Stimulated activated naive CD8-positive, alpha-beta T cell treated with anti-CD3 and anti-CD28 coated beads, Interleukin-15, amount 100 ng/mL, for 72 hours (primary cell): ENCODE measurements at places on chromosomes 11 and 22.
A peak's percentile ranks its signal among the peaks of the same experiment; 100 is the strongest.

DNA sequence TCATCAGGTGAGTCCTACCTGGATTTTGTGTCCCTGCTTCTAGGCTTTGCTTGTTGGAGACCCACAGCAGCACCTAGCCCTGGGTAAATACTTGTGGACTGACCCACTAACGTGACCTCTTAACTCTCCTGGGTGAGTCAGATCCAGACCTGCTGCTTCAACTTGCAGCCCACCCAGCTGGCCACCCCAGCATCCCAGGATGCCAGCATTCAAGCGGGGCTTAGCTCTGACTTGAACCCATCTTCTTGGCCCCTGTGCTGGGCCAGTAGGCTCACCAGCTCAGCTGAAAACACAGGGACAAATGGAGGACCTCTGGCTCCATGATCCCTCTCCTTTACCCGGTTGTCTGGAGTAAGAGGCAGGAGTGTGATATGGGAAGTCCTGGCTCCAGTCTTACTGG, 33.5 kb downstream of the PARVG start:
- no peak for DNase-seq

DNA sequence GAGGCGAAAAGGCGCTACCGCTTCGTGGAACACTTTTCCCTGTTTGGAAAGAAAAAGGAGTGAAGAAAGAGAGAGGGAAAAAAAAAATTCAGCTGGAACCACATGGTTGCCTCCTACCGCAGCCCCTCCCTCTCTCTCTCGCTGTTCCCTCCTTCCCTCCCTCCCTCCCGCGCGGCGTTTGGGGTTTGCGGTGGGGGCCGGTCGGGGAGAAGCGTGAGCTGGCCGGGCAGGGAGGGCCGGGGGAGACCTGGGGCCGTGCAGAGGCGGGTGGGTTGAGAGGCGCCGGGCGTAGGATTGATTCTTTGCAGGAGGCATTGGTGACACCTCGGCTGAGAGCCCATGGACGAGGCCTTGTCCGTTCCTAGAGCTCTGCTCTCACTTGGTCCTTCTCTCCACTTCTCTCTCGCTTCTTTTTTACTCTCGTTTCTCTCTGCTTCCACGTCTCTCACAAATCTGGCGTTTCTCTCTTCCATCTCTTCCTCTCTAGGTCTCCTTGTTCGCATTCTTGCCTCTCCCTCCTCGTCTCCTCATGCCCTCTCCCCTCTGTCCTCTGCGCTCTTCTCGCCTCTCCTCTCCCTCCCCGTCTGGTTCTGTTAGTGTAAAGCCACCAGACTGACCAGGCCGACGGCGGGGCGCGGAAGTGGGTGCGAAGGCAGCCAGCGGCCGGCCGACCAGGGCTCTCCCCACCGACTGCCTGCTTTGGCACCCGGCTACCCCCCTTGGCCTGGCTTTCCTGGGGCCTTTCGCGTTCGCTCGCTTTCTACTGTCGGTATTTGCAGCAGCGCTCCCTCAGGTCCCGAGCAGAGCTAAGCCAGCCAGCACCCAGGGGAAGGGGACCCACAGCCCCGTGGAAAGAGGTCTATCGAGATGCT, at the start of gene CLMP:
CLMP (minus strand) TSS at position 61 of the 872 bp plus-strand sequence. CDS start 308 bp downstream, outside the sequence.
- DNase-seq, result peak; percentile 15

- DNase-seq, result no peak
Observed at GRCh38 chr11:61120099-61120705, 17.9 kb downstream of the CD5 start.

GRCh38 chr11:69129647-69130046, 26.1 kb upstream of the SMIM38 start:
- no peak for DNase-seq

DNA sequence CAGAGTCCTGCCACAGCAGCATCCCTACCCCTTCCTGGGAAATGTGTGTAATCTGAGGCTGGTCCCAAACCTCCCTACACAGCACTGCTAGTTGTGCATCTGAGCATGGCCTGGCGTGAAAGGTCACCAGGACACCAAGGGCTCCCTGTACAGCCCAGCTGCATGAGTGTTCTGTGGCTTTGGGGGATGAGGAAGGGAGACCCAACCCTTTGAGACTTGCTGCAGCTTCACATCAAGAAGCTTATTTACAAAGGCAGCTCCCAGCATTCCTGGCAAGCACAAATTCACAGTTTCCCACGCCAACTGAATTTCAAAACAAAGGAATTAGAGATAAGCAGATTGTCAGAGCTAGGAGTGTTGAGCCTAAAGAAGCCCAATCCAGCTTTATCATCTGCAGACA, 32.2 kb downstream of the CSNK2A3 start:
- no peak for DNase-seq

- no peak for DNase-seq
Observed at GRCh38 chr11:30521297-30522071, 64.7 kb downstream of the MPPED2 start.

DNA sequence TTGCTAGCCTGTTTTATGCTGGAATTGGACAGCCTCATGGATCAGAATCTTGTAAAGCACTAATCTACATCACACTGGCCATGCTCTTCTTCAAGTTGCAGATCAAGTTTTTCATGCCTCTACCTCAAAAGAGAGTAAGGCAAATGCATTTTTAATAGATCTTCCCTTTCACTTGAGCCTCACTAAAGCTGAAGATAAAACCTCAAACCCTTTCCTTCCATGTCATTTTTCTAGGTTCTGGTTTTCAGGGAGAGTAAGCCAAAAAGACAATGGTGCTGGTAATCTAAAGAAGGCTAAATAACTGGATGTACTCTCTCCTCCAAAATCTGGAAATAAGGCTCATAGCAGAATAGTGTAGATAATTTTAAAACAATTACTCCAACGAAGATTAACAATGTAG, 28.3 kb downstream of the POU2AF1 start:
- no peak for DNase-seq

DNA sequence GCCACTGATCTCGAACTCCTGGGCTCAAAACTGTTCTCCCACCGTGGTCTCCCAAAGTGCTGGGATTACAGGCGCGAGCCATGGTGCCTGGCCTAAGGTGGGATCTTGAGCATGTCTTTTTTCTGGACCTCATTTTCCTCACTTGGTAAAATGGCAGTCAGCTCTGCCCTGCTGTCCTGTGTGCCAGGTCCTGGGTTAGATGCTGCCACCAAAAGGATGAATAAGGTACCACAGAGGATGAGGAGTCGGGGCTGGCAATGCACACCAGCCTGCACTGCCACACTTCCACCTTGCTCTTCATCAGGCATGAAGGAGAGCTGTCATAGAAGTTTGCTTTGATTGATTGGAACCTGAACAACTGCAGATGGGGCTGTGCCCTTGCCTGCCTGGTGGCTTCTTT, 32.3 kb downstream of the ACO2 start:
- no peak for DNase-seq

- DNase-seq, result no peak
Observed at GRCh38 chr11:2943711-2944118, 14.5 kb upstream of the PHLDA2 start.

GRCh38 chr11:107648242-107648641, 57.3 kb downstream of the ELMOD1 start:
- DNase-seq, result no peak

DNA sequence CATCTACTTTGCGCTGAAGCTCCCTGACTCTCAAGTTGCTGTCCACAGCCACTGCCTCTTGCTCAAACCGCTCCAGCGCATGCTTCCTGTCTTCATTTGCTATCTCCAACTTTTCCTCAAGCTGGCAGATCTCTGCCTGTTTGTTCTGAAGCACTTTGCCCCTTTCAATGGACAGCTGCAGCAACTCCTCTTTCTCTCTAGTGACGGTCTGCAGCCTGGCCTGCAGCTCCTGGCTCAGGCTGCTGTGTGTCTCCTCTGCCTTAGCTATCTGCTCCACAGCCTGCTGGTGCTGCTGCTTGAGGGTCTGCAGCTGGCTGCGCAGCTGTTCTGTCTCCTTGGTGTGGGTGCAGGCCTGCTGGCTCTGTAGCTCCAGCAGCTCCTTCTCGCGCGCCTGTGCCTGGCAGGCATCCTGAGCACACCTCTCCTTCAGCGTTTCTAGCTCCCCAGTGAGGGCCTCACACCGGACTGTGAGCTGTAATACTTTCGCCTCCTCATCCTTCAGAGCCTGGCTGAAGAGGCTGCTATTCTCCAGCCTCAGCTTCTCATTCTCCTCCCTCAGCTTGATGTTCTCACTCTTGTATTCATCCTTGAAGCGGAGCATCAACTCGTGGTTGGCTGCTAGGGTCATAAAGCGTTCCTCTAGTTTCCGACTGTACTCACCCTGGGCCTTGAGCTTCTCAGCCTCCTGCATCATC, 723 bp downstream of the CCDC89 start:
- DNase-seq, result no peak

DNA sequence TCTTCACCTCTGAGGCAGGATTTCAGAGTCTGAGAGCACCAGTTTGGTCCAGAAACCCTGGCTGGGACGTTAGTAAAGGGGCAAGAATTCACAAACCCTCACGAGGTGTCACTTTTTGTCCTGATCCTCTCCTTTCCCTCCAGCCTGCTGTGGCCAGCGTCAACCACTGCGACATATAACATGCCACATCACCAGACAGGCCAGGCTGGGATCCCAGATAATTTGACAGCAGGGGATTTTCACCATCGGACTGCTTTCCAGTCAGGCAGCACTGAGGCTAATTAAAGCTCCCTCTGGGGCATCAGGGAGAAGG, 36.8 kb upstream of the RBFOX2 start:
- no peak for DNase-seq

DNA sequence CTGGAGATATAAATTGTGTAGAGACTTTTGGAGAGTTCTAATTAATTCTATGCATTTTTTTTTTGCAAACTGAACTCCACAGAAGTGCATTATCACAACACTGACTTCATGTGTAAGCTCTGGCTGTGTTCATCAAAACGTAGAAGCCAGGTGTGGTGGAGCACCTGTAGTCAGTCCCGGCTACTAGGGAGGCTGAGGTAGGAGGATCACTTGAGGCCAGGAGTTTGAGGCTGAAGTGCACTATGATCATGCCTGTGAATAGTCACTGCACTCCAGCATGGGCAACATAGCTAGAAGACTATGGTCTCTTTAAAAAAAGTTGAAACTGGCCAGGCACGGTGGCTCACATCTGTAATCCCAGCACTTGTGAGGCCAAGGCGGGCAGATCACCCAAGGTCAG, 20.6 kb downstream of the TCF20 start:
- DNase-seq, result no peak

GRCh38 chr11:120056301-120057027, 81.4 kb downstream of the TRIM29 start:
- no peak for DNase-seq

DNA sequence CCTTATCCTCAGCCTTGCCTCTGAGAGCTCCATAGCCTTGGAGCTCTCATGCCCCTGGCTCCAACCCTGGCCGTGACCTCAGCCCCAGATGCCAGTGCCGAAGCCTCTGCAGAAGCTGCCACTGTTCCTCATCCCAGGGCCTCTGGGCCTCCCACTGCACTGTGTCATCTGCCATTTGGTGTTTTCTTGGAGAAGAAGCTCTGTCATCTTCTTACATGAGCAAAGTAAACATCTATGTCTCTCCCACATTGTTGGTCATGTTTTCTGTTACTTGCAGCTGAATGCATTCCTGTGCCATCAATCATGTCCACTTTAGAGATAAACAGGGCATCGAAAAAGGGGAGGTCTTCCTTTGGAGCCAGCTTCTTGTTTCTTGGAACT, 45.0 kb upstream of the FTH1 start:
- no peak for DNase-seq

GRCh38 chr11:67400942-67401494, 640 bp downstream of the PPP1CA start:
- peak; percentile 47 for DNase-seq

DNA sequence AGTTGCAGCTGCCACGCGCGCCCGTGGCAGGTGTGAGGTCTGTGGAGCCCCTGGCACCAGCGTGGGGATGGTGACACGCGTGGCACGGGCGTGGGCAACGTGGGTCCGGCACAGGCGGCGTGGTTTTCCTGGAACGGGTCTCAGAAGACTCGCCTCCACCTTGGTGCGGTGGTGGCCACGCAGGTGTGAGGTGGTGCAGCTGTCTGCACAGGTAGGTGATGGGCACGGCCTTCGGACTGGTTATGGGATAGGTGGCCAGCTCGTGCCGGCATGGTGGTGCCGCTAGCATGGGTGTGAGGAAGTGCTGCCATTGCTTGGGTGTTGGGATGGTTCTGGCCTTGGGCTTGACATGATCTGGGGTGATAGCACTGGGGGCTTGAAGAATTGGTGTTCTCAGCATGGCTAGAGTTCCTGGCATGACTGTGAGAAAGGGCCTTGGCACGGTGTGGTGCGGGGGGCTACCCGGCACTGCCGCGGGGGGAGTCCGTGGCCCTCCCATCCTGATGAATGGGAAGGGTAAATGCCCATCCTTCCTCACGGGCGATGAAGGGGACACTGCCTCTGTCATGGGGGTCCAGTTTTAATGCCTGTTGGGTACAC, 531 bp downstream of the DAGLA start:
- no peak for DNase-seq

DNA sequence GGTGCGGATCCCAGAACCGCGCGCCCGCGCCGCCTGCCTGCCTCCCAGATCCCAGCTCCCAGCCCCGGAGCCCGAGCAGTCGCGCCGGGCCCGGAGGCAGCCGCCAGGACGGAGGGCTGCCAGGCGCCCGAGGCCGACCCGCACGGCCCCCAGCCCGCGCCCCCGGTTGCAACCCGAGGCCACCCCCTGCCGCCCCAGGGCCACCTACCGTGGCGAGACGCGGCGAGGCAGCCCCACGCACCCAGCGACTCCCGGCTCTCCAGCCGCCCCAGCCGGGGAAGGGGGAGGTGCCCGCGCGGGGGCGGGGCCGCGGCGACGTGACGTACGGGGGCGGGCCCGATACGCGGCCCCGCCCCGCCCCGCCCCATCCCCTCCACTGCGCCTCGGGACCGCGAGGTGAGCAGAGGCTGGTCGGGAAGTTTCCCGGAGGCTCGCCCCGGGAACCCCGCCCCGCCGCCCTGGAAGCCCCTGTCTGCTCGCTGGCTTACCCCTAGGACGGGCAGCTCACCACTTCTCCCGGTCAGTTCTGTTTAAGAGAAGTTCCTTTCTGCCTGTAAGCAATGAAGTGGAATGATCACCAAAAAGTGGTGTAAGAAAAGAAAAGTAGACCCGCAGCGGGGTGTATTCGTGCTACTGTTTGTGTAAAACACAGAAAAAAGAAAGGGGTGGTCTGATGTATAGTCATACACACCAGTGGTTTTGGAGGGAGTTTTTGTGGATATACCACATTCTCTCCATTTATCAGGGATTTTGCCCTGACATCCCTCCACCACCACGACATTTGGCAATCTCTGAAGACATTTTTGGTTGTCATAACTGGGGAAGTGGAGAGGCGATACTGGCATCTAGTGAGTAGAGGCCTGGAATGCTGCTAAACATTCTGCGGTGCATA, at the start of gene TPST2:
TPST2 (minus strand) TSS at position 288 of the 892 bp plus-strand sequence. CDS start 48,502 bp downstream, outside the sequence.
- DNase-seq, result peak; percentile 73
